ENCODE measurements at places on chromosomes 7 and 10.

DNA sequence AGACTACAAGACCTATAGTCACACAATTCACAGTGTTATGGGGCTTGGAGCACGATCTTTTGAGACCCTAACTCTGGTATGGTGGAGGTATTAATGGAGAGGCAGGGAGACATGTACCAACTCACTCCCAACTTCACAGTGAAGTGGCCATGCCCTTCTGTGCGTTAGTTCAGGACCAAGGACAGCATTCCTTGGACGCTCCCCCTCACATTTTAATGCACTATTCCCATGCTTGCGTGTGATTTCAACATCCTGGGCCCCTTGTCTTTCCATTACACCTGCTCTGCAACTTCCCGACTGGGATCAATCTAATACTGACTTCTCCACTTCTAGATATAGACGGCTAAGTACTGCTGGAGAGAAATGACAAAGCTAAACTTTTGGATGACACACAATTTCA, 72.7 kb downstream of the PLCE1 start:
- DNase-seq, result no peak

- no peak for DNase-seq
These were observed 93.6 kb downstream of the HGF start for GRCh38 chr7:81676105-81676811.

GRCh38 chr7:43443381-43443780, 139.5 kb upstream of the STK17A start:
- DNase-seq, result no peak

GRCh38 chr7:151954866-151955820, 1.1 kb upstream of the GALNTL5 start:
- DNase-seq, result no peak

GRCh38 chr10:132001238-132001972, 19.7 kb upstream of the BNIP3 start:
- DNase-seq, result no peak

GRCh38 chr7:50329775-50330174, 25.3 kb downstream of the IKZF1 start:
- DNase-seq, result no peak

DNA sequence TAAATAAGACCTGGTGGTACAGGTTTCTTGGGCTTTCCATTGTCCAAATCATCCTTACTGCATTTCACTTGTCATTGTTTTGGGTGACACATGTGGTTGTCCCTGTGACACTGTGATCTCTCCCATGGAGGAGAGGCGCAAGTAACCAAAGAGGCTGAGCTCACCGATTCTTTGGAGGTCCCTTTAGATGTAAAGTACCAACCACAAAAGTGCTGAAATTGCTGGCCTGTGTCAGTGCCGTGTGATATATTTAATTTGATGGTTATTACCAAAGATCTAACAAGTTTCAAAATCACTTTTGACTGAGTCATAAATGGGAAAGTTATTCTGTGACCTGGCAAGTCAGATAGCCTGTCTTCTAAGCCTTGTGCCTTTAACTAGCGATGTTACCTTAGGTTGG, 19.4 kb downstream of the MCM10 start:
- no peak for DNase-seq

DNA sequence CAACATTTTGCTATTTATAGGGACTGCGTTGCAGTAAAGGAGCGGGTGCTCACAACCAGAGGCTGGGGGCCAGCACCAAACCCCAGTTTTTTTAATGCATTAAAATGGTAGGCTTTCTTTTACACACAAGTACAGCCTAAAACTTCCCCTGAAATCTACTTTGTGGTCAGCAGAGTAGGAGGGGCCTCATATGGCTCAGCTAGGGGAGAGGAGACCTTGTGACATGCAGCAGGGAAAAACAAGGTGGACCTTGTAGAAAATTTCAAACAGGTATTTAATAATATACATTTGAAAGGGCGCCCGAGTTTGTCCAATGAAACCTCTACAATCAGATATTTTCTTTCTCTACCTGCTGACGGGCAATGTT, 1.4 kb downstream of the CCDC136 start:
- peak; percentile 26 for DNase-seq

All from activated CD8-positive, alpha-beta memory T cell treated with anti-CD3 and anti-CD28 coated beads for 24 hours (primary cell).